ENCODE measurements at places on chromosomes 2 and 18.

DNA sequence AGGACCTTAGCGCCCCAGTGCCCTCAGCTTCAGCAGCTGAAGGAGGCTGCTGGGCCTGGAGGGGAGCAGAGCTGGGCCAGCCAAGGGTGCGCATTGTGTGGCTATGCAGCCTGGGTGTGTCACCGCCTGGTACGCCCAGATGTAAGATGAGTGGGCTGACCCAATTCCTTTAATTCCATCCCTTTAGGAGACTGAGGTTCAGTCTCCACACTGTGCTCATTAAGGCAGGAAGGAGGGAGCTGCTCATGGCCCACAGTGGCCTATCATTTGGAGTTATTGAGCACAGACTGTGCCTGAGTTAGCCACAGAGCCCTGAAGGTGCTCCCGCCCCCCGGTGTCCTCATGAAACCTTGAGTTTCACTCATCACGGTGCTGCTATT lies 194.1 kb upstream of the GLI2 start:
- no peak for DNase-seq

DNA sequence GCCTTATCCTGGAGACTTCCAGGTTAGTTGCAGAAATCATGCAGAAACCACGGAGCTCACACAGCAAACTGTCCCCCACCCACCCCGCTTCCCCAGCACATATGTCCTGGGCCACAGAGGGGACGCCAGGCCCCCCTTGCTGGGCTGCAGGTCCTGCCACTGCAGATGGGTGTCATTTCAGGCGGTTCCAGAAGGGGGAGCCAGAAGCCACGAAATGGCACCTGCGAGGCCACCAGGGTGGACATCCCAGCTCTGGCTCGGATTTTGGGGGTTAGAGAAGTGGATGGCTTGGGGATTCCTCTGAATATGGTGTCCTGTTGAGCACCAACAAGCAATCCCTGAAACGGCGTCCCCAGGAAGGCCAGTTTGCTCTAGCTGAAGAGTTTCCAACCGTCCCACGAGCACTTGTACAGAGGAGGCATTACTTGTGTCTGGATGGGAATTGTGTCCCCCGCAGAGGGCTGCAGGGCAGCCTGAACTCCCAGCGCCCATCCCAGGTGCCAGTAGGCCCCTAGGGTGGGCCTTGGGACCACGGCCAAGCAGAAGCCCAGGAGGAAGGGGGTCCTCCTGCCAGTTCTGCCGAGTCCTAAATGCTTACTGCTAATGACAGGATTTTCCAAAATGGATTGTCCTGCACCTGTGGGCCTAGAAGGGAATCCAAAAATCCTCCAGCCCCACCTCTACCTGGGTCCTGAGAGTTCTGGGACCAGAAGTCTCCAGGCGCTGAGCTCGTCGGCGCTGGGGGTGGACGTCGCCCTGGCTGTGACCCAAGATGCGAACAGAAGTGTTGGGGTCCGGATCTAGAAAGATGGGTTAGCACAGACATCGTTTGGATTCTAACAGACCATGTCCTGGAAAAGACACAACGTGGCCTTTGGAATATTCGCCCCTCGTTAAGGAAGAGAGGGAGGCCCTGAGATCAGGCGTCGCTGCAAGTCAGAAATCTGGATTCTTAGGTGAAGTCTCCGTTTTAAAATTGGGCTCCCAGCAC lies 14.6 kb upstream of the NFATC1 start:
- DNase-seq, result peak; percentile 52

DNA sequence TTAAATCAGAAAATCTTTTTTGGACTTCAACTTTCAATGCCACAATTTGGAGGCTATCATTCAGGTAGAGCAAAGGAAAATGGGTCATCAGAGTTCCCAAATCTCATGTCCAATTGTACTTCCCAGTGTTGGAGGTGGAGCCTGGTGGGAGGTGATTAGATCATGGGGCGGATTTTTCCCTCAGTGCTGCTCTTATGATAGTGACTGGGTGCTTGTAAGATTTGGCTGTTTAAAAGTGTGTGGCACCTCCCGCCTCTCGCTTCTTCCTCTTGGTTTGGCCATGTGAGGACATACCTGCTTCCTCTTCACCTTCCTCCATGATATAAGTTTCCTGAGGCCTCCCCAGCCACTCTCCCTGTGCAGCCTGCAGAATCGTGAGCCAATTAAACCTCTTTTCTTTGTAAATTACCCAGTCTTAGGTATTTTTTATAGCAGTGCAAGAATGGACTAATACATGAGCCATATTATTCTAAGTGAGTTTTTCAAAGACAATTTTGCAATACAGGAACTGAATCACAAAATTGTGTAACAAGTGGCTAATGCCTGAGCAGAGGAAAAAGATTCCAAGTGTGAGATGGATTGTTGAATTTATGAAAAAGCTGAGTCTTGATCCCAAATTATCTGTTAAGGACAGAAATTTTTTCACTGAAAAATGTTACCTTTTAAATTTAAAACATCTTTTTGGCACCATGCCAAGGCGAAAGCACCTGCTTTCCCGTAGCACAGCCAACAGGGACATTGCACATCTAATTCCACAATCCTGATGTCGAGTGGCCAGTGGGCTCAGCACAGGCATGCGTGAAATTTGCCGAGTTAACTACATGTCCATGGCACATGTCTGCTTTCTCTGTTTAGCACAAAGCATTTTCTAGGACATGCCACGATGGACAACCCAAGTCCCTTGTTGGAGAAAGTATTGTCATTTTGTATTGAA lies 150.9 kb downstream of the COL6A3 start:
- no peak for DNase-seq

- no peak for DNase-seq
These were observed 10.5 kb downstream of the GLI2 start for GRCh38 chr2:120746144-120746543.

DNA sequence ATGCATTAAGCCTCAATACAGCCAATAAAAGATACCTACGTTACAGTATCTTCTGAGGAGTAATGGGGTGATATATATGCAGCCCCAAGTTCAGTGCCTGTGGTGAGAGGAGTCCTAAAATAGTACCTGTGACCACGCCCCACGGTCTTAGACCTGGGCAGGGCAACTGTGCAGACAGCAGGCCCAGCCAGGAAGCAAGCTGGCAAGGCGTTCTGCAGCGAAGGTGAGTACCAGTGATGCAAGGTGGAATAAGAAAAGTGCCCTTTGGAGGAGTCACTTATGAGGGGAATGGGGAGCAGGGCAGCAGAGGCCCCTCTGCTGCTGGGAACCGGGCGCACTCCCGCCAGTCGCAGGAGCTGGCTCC lies 12.7 kb upstream of the MAP3K2 start:
- no peak for DNase-seq

DNA sequence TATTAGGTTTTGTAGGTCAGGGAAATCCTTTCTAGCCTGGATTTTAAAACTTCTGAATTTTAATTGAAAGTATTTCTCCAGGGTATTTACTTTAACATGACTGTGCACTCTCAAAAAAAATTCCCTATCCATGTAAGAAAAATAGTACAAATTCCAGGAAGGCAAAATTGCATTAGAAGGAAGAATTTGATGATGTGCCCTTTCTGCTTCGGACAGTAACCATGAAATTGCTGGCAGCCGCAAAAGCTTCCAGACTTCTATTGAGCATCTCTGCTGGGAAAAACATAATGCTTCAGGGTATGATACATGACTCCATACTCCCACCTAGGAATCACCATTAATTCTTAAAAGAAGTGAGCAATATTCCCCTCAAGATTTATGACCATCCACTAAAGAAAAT lies 17.2 kb upstream of the KLF7 start:
- no peak for DNase-seq
